ENCODE measurements at places on chromosomes 12 and 14.
A peak's percentile ranks its signal among the peaks of the same experiment; 100 is the strongest.

DNA sequence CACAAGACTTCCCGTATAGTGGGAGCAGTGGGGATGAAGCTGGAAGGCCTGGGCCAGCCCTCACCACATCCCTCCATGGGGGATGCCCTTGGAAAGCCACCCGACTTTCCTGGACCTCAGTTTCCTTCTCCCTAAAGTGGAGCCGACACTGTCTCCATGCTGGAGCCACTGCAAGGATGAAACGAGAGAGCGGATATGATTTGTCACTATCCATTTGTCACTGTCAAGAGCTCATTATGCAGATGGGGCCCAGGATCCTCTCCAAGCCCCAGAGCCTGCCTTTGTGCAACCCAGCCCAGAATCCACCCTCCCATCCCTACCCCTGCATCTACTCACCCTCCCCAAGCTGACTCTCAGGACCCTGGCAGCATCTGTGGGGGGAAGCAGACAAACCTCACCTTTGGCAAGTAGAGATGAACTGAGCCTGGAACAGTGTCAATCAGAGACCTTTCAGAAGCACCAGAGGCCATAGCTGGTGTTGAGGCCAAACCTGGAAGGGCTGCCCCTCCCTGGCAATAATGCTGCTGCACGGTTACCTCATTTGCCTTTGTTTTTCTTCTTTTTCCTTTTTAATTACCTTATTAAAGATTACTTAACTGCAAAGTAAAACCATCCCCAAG lies 287.7 kb upstream of the RTL1 start:
- H3K27ac ChIP-seq, result no peak overlapping the region
- no peaks in the 10 kb centered on the region for H3K36me3 ChIP-seq
- DNase-seq, result no peak
- H3K27me3 ChIP-seq, result no peaks in the 10 kb centered on the region

DNA sequence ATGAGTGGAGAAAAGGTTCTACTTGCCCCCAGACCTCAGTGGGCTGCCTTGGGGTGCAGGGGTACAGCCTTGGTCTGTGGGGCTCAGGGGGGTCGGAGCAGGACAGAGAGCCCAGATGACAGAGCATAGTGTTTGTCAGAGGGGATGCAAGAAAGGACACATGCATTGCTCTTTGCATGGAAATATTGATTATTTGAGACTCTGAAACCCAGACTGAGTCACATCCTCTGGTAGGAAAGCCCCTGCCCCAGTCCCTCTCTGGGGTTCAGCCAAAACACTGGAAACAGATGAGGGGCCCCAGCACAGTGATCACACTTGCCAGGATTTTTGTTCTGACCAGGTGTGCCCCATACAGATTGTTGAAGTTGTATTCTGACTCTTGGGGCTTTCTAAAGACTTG lies 1094.4 kb downstream of the BCL11B start:
- no peaks in the 10 kb centered on the region for H3K36me3 ChIP-seq
- H3K4me1 ChIP-seq, result peaks cover 97% of the 10 kb centered on the region
- H3K4me3 ChIP-seq, result no peak overlapping the region
- H3K27ac ChIP-seq, result peak overlapping the region; percentile 64

GRCh38 chr12:111409403-111409779 lies 3.7 kb downstream of the SH2B3 start:
- peaks cover 82% of the 10 kb centered on the region for H3K4me1 ChIP-seq
- no peaks in the 10 kb centered on the region for H3K27me3 ChIP-seq
- no peaks in the 10 kb centered on the region for H3K36me3 ChIP-seq

DNA sequence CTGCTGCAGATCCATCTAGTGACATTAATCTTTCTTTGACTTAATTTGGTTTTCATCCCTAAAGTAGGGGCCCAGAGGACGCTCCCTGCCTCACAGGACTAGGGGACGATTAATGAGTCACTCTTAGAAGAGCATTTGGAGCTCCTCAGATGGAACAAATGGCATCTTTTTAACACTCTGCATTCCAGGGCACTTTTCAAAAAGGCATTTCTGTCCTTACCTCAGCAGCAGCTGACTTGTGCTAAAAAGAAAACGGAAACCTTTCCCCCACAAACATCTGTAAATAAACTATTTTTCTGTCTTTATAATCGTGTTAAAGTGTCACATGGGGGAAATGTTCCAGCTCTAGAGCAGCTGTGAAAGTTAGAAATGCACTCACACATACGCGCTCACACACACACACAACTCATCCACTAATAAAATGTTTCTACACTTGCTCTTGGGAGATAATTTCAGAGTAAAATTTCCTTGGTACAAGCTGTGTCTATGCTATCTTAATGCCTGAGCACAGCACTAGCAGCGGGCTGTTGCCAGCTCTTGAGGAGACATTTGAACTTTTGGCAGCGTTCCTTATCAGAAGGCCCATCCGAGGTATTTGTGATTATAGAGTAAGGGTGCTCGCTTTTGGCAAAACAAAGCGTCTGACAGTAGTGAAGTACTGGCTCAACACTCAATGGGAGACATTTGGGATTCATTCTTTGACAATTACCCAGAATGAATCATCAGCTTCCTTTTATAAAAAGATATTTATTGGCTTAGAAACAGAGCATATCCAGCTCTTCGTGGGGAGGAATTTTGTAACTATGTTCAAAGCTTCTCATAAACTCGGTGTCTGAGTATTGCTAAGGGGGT lies 141.3 kb downstream of the PLXNC1 start:
- no peak overlapping the region for H3K27ac ChIP-seq
- no peak for DNase-seq
- H3K4me3 ChIP-seq, result no peak overlapping the region
- no peaks in the 10 kb centered on the region for H3K4me1 ChIP-seq

GRCh38 chr12:19988459-19988873 lies 379.9 kb upstream of the PDE3A start:
- DNase-seq, result no peak
- H3K36me3 ChIP-seq, result no peaks in the 10 kb centered on the region
- no peaks in the 10 kb centered on the region for H3K4me1 ChIP-seq
- no peaks in the 10 kb centered on the region for H3K27me3 ChIP-seq
- H3K27ac ChIP-seq, result no peak overlapping the region
- H3K4me3 ChIP-seq, result no peak overlapping the region

- H3K4me1 ChIP-seq, result no peaks in the 10 kb centered on the region
- no peaks in the 10 kb centered on the region for H3K27me3 ChIP-seq
- no peak overlapping the region for H3K27ac ChIP-seq
- H3K4me3 ChIP-seq, result no peak overlapping the region
- no peaks in the 10 kb centered on the region for H3K36me3 ChIP-seq
- peak; percentile 63 for DNase-seq
Observed at GRCh38 chr12:46303039-46303666, 34.3 kb upstream of the SLC38A1 start.

GRCh38 chr12:4441355-4442335 lies 4.0 kb downstream of the FGF6 start:
- no peak overlapping the region for H3K4me3 ChIP-seq
- H3K36me3 ChIP-seq, result no peaks in the 10 kb centered on the region
- DNase-seq, result no peak
- no peaks in the 10 kb centered on the region for H3K4me1 ChIP-seq

- H3K4me1 ChIP-seq, result peaks cover 84% of the 10 kb centered on the region
- DNase-seq, result no peak
- no peaks in the 10 kb centered on the region for H3K27me3 ChIP-seq
- H3K4me3 ChIP-seq, result no peak overlapping the region
- peak overlapping the region; percentile 13 for H3K27ac ChIP-seq
Observed at GRCh38 chr12:92029136-92029535, 116.5 kb downstream of the BTG1 start.

- no peaks in the 10 kb centered on the region for H3K27me3 ChIP-seq
- H3K27ac ChIP-seq, result no peak overlapping the region
- no peaks in the 10 kb centered on the region for H3K4me1 ChIP-seq
- no peaks in the 10 kb centered on the region for H3K36me3 ChIP-seq
Observed at GRCh38 chr12:109793411-109793810, 39.8 kb downstream of the TRPV4 start.

DNA sequence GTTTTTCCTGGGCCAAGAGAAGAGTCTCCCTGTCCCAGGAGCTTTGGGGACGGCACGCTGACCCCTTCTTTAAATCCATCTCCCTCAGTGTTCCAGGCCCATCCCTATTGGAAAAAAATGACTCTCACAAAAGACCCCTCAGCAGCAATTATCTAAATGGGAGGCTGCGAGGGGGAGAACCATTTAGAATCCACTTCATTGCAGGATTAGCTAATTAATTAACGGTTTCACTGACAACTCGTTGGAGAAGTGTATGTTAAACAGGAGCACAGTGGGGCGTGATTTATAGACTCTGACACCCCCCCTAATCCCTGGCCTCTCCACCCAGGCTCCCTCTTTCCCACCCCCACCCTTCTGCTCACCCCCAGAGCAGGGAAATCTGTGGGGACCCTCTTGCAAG lies 162.8 kb upstream of the LHX5 start:
- no peaks in the 10 kb centered on the region for H3K4me1 ChIP-seq
- no peak overlapping the region for H3K27ac ChIP-seq
- no peak overlapping the region for H3K4me3 ChIP-seq
- H3K36me3 ChIP-seq, result no peaks in the 10 kb centered on the region
- H3K27me3 ChIP-seq, result no peaks in the 10 kb centered on the region
- DNase-seq, result no peak

DNA sequence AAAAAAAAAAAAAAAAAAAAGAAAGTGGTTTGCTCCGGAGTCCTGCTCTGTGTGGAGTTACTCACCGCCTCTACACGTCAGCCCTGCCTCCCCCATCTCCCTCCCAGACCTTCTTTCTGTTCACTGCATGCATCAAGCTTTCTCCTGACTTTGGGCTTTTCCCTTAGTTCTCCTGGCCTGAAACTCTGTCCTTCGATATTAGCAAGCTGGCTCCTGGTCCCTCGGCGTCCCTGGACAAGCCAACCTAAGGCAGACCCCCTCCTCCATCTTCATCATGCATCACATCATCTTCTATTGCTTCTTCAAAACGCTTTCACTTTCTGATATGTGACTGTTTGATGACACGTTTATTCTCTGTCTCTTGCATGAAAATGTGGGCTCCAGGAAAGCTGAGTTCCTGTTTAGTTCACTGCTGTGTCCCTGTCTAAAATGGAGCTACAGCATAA lies 40.6 kb downstream of the SLC15A4 start:
- H3K27ac ChIP-seq, result no peak overlapping the region
- H3K4me3 ChIP-seq, result no peak overlapping the region
- no peaks in the 10 kb centered on the region for H3K36me3 ChIP-seq

GRCh38 chr12:25501549-25501948 lies 51.5 kb downstream of the LMNTD1 start:
- H3K27me3 ChIP-seq, result no peaks in the 10 kb centered on the region
- no peak overlapping the region for H3K4me3 ChIP-seq
- no peak overlapping the region for H3K27ac ChIP-seq
- no peaks in the 10 kb centered on the region for H3K36me3 ChIP-seq
- no peak for DNase-seq

- DNase-seq, result no peak
- H3K4me1 ChIP-seq, result no peaks in the 10 kb centered on the region
- no peak overlapping the region for H3K27ac ChIP-seq
- H3K27me3 ChIP-seq, result no peaks in the 10 kb centered on the region
- no peaks in the 10 kb centered on the region for H3K36me3 ChIP-seq
Observed at GRCh38 chr12:45575823-45576475, 153.6 kb upstream of the ARID2 start.

GRCh38 chr12:116933512-116934246 lies 22.9 kb downstream of the FBXW8 start:
- H3K27me3 ChIP-seq, result no peaks in the 10 kb centered on the region
- H3K4me3 ChIP-seq, result no peak overlapping the region
- peaks cover 6% of the 10 kb centered on the region for H3K36me3 ChIP-seq
- H3K27ac ChIP-seq, result no peak overlapping the region
- no peaks in the 10 kb centered on the region for H3K4me1 ChIP-seq

- H3K27ac ChIP-seq, result no peak overlapping the region
- H3K4me3 ChIP-seq, result no peak overlapping the region
- no peaks in the 10 kb centered on the region for H3K36me3 ChIP-seq
- no peaks in the 10 kb centered on the region for H3K4me1 ChIP-seq
Observed at GRCh38 chr14:97571201-97571600, 774.0 kb downstream of the VRK1 start.

- H3K4me1 ChIP-seq, result no peaks in the 10 kb centered on the region
- DNase-seq, result no peak
- no peaks in the 10 kb centered on the region for H3K27me3 ChIP-seq
- H3K27ac ChIP-seq, result no peak overlapping the region
- H3K4me3 ChIP-seq, result no peak overlapping the region
Observed at GRCh38 chr12:2666846-2667245, 127.9 kb upstream of the FKBP4 start.

DNA sequence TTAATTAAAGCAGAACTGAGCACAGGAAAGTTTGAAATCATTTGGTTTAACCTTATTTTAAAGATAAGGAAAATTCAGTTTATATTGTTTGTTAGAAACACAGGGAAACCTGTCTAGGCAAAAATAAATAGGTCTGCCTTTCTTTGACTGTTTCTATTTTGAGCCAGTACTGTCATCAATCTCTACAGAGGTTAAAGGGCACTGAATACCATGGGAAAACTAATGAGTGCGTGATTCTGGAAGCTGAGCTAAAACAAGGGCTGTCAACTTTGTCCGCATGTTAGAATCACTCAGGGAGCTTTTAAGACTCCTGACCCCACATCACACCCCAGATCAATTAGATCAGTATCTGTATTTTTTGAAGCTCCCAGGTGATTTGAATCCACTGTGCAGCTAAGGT lies 38.8 kb downstream of the NOPCHAP1 start:
- H3K27me3 ChIP-seq, result no peaks in the 10 kb centered on the region
- H3K27ac ChIP-seq, result no peak overlapping the region
- no peaks in the 10 kb centered on the region for H3K4me1 ChIP-seq
- H3K36me3 ChIP-seq, result no peaks in the 10 kb centered on the region

DNA sequence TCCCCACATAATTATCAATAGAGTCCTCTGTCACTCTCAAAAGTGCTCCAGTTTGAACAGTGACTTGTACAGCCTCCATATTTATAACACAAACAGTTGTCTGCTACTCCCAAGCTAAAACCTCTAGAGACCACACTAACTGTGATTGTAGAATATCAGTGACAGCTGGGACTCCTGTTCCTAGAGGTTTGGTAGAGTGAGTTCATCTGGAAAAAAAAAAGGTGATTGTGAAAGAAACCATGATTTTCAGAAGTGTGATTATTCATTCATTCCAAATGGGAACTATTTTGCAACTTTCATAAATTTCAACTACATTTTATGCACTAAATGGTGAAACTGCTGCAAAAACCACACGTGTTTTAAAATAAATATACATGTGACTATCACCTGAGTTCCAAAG lies 128.0 kb upstream of the PLXNC1 start:
- no peaks in the 10 kb centered on the region for H3K27me3 ChIP-seq
- no peaks in the 10 kb centered on the region for H3K4me1 ChIP-seq
- H3K27ac ChIP-seq, result no peak overlapping the region
- no peak overlapping the region for H3K4me3 ChIP-seq
- H3K36me3 ChIP-seq, result no peaks in the 10 kb centered on the region

GRCh38 chr12:105222726-105223351 lies 13.1 kb downstream of the APPL2 start:
- no peaks in the 10 kb centered on the region for H3K27me3 ChIP-seq
- DNase-seq, result no peak
- H3K36me3 ChIP-seq, result peaks cover 12% of the 10 kb centered on the region
- H3K27ac ChIP-seq, result no peak overlapping the region
- no peak overlapping the region for H3K4me3 ChIP-seq
- H3K4me1 ChIP-seq, result no peaks in the 10 kb centered on the region

- H3K27ac ChIP-seq, result no peak overlapping the region
- H3K4me3 ChIP-seq, result no peak overlapping the region
- H3K36me3 ChIP-seq, result no peaks in the 10 kb centered on the region
- H3K4me1 ChIP-seq, result no peaks in the 10 kb centered on the region
Observed at GRCh38 chr12:111353603-111354295, 15.1 kb downstream of the PHETA1 start.

- no peak overlapping the region for H3K4me3 ChIP-seq
- H3K27me3 ChIP-seq, result no peaks in the 10 kb centered on the region
- H3K36me3 ChIP-seq, result no peaks in the 10 kb centered on the region
- peaks cover 22% of the 10 kb centered on the region for H3K4me1 ChIP-seq
Observed at GRCh38 chr12:50571786-50572185, 67.0 kb downstream of the DIP2B start.

- H3K27me3 ChIP-seq, result no peaks in the 10 kb centered on the region
- no peak overlapping the region for H3K27ac ChIP-seq
- no peak overlapping the region for H3K4me3 ChIP-seq
- DNase-seq, result no peak
Observed at GRCh38 chr12:91511795-91512420, 329.3 kb upstream of the DCN start.

All from CD4-positive, alpha-beta memory T cell (primary cell).